Cardiac septum (tissue), 1 donor: ENCODE measurements at places on chromosomes 1 and 21. TPM values are rescaled to one million over a fixed set of nuclear protein-coding genes. Genes with fewer than 3 reads are reported as not detected.
A peak's percentile ranks its signal among the peaks of the same experiment; 100 is the strongest.

SPRR1B gene
- not detected for total RNA-seq

C1orf116 gene
- total RNA-seq = 0.70 TPM

TCHH gene
- total RNA-seq = 0.05 TPM

CYP4A22 gene
- total RNA-seq = not detected

MYBPH gene
- total RNA-seq = not detected

SELENBP1 gene
- 21.2 TPM for total RNA-seq

CTSK gene
- 10.8 TPM for total RNA-seq

CFAP107 gene
- not detected for total RNA-seq

SEMA4A gene
- total RNA-seq = 2.7 TPM

PRRX1 gene
- 124 TPM for total RNA-seq

IBA57 gene
- 16.6 TPM for total RNA-seq

CTH gene
- total RNA-seq = 0.43 TPM

SEMA6C gene
- total RNA-seq = 46.5 TPM

CELA3B gene
- not detected for total RNA-seq

DNA sequence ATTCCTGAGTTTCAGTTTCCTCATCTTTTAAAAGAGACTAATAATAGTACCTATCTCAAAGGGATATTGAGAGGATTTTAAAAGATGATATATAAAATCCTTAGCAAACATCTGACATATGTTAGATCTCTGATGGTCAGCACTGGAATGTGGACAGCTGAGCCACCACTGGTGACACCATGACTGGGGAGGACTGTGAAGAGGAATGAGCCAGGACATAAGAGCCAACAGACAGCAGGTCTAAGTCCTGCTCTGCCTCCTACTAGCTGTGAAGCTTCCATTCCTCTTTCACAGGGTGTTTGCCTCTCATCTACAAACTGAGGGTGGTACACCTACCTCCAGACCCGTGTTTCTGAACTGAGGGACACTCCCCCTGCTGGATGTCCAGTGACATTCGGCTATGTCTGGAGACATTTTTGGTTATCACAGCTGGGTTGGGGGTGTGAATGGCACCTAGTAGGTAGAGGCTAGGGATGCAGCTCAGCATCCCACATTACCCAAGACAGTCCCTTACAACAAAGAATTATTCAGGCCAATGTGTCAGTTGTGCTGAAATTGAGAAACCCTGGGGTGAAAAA lies 109.1 kb upstream of the OLIG2 start:
- no peak for DNase-seq

DNA sequence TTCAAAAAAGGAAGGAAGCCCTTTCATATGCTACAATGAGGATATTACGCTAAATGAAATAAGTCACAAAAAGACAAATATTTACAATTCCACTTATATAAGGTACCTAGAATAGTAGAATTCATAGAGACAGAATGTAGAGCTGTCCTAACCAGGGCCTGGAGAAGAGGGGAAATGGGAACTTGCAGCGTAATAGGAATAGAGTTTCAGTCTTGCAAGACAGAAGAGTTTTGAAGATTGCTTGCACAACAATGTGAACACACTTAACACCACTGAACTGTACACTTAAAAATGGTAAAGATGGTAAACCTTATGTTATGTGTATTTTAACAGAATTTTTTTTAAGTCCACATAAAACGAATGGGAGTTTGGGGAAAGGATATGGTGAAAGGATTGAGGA lies 2.9 kb downstream of the CD1B start:
- DNase-seq = no peak

- no peak for DNase-seq
Observed at GRCh38 chr1:107668762-107669161, 296.2 kb downstream of the VAV3 start.

- no peak for DNase-seq
Observed at GRCh38 chr21:37220433-37220980, 46.6 kb downstream of the VPS26C start.

GRCh38 chr1:79388694-79389361 lies 382.3 kb upstream of the ADGRL4 start:
- no peak for DNase-seq

DNA sequence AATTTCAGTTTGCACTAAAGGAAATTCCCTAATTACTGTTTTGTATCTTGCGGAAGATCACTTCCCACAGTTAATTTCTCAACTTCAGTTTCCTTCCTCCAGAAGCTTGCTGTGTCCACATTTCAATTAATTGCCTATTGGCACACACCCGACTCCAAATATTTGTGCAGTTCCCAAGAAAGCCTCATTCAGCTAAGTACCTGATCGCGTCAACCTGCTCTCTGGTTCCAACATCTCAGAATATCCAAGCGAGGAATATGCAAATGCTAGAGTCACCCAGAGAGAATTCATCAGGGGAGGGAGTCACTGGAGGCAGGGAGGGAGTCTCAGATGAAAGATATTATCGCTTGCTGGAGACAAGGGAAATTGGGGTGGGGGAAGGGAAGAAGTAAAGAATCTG lies 351.3 kb downstream of the RRAGC start:
- no peak for DNase-seq

GRCh38 chr1:67882196-67882958 lies 49.1 kb upstream of the GNG12 start:
- no peak for DNase-seq

DNA sequence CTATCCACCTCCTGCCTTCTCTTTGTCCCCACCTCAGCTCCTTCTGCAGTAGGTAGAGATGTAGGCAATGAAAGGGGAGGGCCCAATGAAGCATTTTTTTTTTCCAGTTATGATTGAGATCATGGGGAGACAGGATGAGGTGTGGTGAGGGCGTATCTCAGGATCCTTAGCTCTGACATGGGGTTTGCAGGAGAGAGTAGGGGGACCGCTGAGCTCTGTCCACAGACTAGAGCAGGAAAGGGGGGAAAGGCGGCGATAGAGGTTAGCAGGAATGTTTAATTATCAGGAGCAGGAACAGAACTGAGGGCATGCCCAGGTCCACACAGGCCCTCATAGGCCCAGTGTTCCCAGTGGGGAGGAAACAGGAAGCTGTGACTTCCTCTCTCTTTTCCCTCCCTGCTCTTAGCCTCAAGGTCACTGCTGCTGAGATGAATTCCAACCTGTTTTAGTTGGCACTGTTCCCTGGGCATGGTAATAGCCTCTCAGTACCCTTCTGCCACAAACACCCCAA lies 901 bp upstream of the RXFP4 start:
- DNase-seq = no peak

- no peak for DNase-seq
Observed at GRCh38 chr1:230031131-230031530, 35.9 kb upstream of the GALNT2 start.

GRCh38 chr1:22522221-22522743 lies 41.0 kb upstream of the EPHA8 start:
- no peak for DNase-seq

GRCh38 chr1:40301541-40302299 lies 15.4 kb downstream of the COL9A2 start:
- no peak for DNase-seq

GRCh38 chr1:11062965-11063401 lies 3.2 kb upstream of the SRM start:
- no peak for DNase-seq

- peak; percentile 55 for DNase-seq
Observed at GRCh38 chr1:30403061-30403645, 320.2 kb downstream of the MATN1 start.

GRCh38 chr1:1040004-1040991 lies 20.4 kb downstream of the AGRN start:
- DNase-seq = no peak

DNA sequence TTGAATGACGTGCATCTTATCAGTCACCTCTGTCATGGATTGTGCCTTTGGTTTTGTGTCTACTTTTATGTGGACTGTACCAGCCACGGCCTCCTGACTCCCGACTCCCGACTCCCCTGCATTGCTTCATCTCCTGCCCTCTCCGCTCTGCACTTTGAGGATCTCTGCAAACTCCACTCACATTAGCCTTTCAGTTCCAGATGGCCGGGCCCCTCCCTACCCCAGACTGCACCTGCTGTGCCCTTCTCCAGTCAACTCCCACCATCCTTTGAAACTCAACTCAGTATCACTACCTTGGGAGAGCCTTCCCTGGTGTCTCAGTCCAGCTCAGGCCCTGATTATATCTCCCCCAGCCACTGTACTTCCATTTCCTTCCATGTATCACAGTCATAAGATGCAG lies 71.4 kb downstream of the MDM4 start:
- DNase-seq = no peak

- no peak for DNase-seq
Observed at GRCh38 chr1:40980453-40981121, 1.1 kb downstream of the CTPS1 start.

GRCh38 chr1:214277704-214278635 lies 3.0 kb upstream of the SMYD2 start:
- no peak for DNase-seq

DNA sequence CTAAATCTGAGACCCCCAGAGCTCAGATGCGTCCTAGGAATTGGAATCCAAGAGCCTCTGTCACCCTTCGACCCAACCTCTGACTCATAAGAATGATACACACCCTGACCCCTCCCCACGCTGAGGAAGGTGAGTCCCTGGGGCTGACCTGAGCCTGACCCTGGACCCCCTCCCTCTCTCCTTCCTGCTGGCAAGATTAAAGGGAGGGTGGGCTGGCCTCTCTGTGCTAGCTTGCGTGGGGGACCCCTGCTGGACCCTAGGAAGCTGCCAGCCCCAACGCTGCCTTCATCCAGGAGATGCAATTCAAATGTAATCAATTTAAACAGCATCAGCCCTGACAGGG lies 627 bp downstream of the PLEKHA6 start:
- no peak for DNase-seq

DNA sequence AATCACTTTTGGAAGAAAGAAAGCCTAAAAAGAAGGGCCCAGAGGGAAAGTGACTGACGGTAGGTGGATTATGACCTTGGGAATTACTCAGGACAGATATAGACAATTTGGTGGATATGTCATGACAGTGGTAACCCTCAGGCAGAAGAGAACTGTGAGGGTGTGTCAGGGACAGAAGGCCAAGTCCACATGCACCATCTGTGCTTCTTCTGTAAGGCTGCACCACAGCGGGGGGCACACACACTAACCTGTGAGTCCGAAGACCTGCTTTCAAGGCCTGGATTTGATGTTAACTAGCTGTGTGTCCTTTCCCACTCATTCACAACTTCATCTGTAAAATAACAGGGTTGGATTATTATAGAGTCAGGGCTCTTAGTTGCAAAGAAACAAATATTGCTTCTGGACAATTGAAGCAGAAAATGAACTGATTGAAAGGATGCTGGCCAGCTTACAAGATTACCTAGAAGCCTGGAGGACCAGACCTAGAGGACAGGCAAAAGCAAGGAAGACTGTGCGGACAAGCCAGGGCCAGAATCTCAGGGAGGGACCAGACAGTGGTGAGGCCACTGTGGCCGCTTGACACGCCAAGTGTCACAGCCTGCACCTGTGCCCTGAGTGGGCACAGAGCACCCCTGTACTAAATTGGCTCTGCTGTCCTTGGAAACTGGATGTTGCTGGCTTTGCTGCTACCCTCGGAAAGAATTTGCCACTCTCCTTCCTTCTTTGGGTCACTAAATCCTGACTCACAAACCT lies 34.7 kb upstream of the USP24 start:
- DNase-seq = no peak

DNA sequence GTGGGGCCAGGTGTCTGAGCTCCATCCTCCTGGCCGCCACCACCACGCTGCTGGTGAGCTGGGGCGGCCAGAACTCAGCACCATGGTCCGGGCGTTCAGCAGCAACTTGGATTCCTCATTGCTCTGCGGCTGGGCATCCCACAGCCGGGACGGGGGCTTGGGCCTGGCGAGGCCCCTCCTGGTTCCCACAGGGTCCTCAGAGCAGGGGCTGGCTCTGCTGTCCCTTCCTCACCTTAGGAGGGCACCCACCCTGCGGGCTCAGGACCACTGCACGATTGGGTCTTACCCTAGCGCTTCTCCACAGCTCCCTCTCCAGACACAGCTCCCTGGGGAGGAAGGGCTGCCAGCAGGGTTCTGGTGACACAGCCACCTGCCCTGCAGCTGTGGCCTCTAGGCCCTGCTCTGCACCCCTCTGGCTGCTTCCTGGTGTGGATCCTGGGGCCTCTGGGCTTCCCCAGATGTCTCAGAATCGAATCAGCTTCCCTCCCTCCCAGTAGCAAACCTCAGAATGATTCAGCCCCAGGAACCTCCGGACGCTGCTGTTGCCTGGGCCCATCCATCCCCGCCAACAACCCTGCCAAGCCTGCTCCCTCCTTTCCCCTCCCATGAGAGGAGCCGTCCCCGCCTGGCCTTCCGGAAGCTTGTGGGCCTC lies 25.0 kb downstream of the CRYAA start:
- DNase-seq = peak; percentile 71

GRCh38 chr1:53725238-53725689 lies 13.7 kb downstream of the GLIS1 start:
- no peak for DNase-seq

- no peak for DNase-seq
Observed at GRCh38 chr1:147786536-147786935, 26.1 kb upstream of the GJA5 start.

- DNase-seq = no peak
Observed at GRCh38 chr1:29630756-29631155, 394.4 kb downstream of the PTPRU start.

- DNase-seq = no peak
Observed at GRCh38 chr1:218475275-218475674, 130.1 kb downstream of the TGFB2 start.

- no peak for DNase-seq
Observed at GRCh38 chr1:40315795-40316594, 1.1 kb downstream of the COL9A2 start.

- no peak for DNase-seq
Observed at GRCh38 chr21:35406635-35407034, 357.5 kb upstream of the RUNX1 start.

DNA sequence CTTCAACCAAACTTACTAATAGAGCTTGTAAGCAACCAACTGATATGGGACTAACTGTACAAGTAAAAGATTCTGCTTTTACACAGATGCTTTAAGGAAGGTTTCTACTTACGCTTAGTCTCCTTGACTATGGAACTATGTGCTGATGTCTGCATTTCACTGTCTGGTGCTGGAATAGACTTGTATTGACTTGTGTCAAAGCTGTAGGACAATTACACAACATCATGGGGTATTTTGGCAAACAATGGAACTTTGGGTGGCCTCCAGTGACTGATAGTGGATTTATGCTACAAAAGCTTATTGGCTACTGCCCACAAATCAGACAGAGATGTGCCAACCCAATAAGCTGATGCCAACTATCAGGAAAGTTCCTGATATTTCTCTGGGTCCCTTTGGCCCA lies 10.6 kb downstream of the CBR1 start:
- DNase-seq = no peak

DNA sequence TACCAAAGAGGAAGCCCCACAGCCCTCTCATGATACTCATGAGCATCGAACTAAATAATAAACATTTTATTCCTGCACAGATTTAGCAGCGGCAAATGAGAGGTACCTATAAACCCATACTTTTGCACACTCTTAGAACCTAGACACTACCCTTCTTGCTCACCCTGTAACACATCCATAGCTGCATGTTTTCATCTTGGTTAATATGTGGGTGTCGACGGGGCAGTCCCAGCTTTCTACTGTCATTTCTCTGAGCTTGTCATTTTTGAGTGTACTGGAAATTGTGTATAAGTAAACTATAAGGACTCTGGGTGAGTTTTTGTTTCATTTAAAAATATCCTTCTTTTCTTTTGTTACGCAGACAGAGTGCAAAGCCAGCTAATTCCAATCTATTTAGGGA lies 25.5 kb downstream of the OVGP1 start:
- DNase-seq = no peak
